ENCODE measurements at places on chromosomes 7 and 10.

GRCh38 chr7:156080596-156080995 lies 268.3 kb upstream of the SHH start:
- DNase-seq, result no peak

DNA sequence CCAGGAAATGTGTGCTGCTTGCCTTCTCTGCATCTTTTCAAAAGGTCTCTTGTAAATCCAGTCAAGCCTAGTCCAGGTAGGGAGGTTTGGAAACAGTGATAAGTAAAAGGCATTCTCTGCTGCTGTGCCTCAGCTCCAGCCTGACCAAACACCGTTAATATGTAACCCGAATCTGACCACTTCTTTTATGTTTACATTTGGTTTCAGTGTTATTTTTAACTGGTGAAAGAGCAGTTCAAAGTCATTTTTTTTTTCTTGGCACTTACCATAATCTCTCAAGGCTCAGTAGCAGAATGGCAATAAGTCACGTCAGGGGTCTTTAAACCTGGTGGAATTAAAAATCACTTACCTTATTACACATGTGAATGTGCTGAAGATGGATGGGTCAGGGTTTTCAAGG lies 216.8 kb downstream of the PTEN start:
- DNase-seq, result no peak

GRCh38 chr7:93442478-93443224 lies 131.9 kb downstream of the CALCR start:
- DNase-seq, result peak; percentile 15

- no peak for DNase-seq
Measured at GRCh38 chr7:86012971-86013370, 630.7 kb upstream of the GRM3 start.

DNA sequence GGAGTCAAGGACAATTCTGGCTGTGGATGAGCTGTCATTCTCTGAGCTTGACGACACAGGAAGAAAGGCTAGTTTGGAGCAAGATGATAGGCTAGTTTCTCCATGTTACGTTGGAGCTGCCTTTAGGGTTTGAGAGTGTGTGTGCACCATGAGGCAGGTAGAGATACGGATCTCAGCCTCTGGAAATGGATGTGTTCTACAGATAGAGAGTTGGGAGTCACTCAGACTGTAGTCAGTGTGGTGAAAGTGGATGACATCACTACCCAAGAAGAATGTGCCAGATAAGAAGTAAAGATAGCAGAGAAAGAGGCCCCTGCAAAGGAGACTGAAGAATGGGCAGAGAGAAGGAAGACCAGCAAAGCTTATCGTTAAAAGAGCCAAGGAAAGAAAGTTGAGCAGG lies 42.4 kb downstream of the PNLIPRP3 start:
- no peak for DNase-seq

DNA sequence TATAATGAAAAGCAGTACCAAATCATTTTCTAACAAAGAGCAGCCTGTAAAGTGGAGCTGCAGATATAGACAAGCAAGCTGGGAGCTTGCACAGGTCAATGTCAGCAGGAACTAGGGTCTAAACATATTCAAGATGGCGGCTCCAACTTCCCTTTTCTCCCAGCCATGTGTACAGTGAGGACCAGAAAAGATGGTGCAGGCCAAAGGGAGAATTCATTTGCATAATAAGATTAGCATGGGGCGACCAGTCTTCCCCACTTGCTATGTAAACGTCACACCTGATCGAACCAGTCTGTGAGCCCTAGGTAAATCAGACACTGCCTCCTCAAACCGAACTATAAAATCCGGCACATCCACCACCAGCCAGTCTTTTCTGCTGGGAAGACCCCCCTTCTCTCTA lies 4.4 kb upstream of the RAPGEF5 start:
- no peak for DNase-seq

DNA sequence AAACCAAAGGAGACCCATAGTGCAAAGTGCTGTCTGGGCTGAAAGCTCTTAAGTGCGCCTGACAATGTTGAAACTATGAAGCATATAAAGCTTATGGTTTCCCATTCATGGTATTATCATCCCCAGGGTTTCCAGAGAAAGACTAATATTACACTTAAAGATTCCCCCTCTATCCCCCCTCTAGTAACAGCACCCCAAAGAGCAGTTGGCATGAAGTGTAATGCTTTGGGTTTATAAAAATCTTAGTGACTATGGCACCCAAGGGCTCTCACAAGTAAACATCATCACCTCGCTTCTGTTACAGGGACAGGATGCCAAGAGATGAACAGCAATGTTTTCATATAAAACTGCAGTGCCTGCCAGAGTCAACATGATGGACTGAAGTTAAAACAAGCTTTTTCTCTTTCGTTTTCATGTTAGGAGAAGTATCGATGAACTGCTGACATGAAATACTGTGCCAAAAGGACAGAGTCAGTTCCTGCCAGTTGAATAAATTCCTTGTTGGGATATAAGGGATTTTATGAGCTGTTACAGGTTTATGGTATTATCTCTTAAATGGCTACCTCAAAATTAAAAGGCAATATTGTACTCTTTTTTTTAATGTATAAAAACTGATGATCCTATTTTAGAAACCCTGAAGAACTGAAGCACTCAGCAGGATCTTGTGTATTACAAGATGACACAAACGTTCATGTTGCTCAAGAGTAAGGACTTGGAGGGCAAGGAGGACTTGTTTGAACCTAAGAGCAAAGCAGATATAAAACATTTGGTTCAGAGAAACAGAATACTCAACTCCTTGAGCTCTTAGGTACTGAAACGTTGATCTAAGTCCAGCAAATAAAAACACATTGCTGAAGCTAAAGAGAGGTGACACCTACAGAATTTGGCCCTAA lies 203.7 kb upstream of the IMMP2L start:
- no peak for DNase-seq

Data from stimulated activated CD4-positive, alpha-beta T cell treated with anti-CD3 and anti-CD28 coated beads, Interleukin-15, amount 100 ng/mL, for 48 hours (primary cell).